Eye (tissue), 1 donor: ENCODE measurements at places on chromosomes 4 and X.
A peak's percentile ranks its signal among the peaks of the same experiment; 100 is the strongest.

DNA sequence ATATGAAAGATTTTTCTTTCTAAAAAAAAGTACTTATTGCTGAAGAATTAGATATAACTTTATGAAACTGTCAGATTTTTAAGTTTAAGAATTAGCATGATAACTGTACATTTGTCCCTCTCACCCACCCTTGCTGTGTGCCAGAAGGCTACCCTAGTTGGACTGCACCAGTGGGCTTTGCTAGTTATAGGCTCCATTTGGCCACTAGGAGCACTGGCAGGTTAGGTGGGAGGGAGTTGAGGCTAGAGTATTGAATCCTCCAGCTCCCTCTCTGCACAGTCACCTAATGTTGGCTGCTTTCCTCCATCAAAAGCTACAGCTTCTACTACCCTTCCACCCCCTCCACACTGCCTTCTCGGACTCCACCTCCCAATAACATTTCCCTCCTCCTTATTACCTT, 84.2 kb downstream of the TASL start:
- no peak for DNase-seq

- no peak for DNase-seq
Observed at GRCh38 chrX:37796805-37797204, 16.9 kb downstream of the CYBB start.

GRCh38 chr4:37980246-37980645, 20.0 kb downstream of the PTTG2 start:
- no peak for DNase-seq

- peak; percentile 11 for DNase-seq
Observed at GRCh38 chr4:130808492-130808891, 1712.5 kb downstream of the C4orf33 start.

DNA sequence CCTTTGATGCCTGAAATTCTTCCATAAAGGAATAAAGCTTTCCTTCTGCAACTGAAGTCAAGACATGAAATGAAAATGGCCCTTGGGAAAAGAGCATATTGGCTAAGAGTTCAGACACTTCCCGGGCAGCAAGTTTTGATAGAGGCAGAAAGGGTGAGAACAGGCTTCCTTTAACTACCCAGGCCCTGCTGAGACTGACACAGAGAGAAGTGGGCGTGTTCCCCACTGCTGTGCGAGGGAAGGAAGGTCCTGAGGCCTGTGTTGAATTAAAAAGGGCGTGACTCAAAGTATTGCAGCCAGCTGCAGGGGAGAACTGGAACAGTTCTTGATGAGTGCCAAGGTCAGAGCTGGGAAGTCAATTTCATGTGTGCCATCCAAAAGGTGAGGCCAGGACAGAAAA, 33.9 kb upstream of the ADGRG2 start:
- DNase-seq, result no peak

DNA sequence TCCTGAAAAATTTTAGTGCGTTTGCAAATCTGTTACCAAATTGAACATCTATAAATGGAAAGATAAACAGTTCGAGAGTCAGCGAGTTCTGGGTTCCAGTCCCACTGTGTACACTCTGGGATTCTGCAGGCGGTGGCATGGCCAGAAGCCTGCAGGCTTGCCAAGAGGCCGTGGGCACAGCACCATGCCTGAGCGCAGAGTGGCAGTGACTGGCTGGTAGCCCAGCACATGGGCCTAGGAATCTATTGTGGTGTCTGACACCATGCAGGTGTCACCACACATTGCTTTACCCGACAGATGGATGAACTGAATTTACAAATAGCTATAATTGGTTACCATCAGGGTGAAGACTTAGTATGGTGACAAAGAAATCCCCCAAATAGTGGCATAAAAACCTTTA, 71.7 kb upstream of the TLR3 start:
- no peak for DNase-seq

DNA sequence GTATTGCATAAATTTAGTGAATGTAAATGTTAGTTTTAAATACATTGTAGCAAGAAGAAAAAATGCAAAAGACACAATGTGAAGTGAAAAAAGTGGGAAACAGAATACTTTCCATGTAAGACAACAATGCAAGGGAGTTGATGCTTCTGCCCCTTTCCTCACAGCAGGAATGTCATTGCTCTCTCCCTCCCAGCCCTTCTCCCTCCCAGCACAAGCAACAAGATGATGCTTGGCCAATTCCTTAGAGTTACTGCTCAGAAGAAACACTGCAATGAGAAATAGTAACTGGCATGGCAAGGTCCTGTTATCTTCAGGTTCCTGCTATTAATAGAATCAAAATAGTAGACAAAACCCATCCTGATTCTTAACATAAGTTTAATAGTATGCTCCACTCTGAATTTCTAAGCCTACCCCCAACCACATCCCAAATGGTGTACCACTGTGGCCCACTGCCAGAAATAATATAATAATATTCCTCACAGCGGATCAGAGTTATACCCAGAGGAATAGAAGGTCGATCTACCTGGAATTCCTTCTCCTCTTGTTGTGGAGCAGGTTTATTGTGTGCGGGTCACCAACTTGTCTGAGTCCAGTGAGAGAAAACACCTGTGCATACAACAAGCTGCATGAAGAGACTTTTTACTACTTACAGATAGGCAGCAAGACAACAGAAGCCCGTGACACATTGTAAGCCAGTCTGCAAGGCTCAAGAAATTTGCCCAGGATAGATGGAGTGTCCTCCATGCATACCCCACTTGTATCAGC, 69.8 kb upstream of the SLC7A11 start:
- DNase-seq, result no peak

DNA sequence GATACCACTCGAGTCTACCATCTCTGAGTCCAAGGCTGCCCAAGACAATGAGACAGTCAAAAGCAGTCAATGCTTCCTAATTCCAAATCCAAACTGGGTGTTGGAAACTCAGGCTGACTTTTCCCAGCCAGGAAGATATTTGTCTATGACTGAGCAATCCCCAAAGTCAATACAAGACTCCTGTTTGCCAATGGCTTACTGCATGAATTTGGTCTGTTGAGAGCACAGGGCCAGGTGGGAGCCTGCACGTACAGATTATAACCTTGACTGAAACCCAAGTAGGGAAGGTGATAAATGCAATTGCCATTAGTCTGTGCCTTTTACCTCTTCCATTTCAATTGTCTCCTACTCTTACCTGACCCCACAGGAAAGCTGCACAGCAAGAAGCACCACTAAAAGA, 72.6 kb upstream of the PPARGC1A start:
- no peak for DNase-seq

DNA sequence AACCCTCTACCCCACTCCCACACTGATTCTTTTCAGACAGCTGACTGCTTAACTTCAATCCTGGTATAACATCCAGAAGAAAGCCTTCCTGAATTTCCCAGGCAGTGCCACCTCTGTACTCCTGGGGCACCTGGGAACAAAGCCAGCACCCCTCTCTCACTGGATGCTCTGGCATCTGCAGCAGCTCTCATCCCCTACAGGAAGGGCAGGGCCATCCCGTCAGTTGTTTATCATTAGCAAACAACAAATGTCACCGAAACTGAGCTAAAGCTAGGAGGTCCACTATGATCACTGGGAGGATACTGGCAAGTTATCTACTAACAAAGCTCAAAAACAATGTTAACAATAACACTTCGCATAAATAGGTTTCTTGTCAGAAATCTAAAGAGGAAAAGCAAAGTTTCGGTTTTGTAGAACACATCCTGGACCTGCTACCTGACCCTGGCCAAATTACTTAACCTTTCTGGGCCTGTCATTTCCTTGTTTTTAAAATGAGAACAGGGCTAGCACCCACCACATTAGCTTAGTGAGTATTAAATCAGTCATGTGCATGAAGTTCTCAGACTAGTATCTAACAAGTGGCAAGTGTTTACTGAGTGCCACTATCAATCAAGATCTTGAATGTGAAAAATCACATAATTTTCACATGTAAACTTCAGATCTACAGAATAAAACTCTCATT, 86.6 kb downstream of the NR3C2 start:
- no peak for DNase-seq

DNA sequence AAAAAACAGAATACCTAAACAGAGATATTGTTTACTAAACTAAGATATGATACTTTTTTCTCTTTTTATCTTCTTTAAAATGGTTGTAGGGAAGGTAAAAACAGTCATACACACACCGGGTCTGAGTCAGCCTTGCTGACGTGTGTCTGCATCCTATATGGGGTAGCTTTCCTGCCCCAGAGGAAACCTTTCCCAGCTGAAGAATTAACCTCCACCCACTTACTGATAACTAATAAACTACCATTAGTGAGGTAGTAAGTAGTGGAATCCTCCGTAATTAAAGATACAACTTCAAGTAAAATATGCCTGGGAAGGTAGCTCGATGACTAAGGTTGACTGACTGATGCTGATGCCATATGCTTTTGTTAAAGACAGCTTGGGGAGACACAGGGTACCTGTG, 312.2 kb downstream of the DCTD start:
- DNase-seq, result no peak

GRCh38 chr4:11263208-11263607, 165.5 kb downstream of the HS3ST1 start:
- DNase-seq, result no peak

GRCh38 chr4:19930742-19931141, 321.0 kb upstream of the SLIT2 start:
- no peak for DNase-seq

DNA sequence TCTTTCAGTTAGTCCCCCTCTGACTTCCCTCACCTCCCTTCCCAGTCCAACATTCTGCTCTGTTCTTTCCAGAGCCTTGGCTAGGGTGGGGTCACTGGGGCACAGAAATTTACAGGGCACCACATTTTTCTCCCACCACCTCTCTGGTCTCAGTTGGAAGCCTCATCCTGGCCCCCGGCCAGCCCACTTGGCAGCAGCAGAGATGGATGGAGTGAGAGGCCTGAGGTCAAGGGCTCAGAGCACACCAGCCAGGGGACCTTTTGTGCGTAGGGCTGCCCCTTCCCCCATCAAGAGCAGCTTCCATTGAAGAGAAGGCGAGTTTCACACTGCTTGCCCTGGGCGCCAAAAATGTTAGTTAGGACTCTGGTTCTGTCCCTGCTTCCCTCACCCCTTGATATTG, 230.9 kb downstream of the SOX3 start:
- no peak for DNase-seq

- no peak for DNase-seq
Observed at GRCh38 chr4:144360146-144360793, 219.8 kb upstream of the GYPA start.

DNA sequence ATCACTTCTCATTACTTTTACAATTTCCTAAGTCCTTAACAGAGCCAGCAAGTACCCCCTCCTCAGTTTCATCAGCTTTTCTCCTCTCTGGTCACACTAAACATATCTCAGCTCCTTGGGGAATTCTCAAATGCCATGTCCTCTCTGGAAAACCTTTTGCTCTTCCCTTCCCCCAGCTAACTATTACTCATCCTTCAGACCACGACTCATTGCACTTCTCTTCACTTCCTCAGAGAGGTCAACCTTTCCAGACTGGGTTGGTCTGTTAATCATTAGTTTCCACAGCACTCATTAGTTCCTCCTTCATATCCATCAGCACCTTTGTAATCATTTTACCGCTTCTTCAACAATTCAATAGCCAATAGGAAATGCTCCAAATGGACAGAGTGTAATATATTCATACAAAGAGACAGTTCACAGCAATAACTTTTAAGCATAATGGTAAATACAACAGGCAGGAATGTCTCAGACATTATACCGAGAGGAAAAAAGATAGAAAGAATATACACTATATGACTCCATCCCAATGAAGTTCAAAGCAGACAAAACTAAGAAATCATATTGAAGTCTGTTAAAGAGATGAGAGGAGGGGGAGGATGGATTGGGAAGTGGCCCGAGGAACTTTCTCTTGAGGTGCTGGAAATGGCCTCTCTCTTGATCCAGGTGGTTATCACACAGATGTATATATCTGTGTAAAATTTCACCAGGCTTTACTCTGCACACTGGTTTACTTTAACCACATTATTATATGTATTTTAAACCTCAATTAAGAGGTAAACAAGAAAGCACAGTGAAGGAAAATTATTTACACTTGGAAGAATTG, 39.6 kb downstream of the DDX60L start:
- no peak for DNase-seq

DNA sequence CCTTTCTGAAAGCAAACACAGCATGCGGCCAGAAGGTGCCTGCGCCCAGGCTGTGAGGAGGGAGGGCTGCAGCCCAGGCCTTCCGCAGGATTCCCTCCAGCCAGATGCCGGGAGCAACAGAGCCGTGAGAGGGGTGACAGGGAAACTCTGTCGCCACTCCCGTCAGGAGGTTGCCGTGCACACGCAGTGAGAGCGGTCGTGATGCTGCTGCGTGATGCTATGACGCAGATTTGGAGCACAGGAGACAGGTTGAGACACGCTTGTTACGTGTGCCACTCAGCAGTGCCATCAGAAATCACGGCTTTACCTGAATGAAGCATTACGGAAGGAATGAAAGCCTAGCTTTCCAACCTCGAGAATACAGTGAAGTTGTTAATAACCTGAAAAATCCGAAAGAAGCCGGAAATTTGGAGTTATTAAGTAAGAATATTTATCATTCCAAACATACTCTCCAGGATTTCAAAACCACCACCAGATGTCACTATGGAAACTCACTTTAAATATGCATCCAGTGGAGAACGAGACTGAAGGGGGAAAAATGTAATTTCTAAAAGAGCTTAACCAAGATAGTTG, 54.4 kb downstream of the FAT1 start:
- DNase-seq, result peak; percentile 83

DNA sequence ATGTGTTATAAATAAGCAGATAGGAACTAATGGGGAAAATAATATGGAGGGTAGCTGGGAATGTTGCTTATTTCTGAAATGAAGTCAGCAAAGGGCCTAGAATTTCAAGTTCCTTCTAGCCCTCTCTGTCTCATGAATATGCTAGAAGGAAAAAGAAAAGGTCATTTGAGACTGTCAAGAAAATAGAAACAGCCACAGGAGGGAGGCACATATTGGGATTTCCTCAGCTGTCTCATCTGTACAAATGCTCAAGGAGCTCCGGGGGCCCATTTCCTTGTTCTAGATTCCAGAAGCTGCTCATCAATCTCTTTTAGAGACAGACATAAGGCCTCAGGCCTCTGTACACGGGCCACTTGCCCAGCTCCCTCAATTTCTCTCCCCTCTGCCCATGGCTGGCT, 127.6 kb upstream of the ETNPPL start:
- no peak for DNase-seq
